ENCODE measurements at places on chromosomes 12 and 14.

- DNase-seq, result no peak
These were observed 234.2 kb downstream of the CRADD start for GRCh38 chr12:93911396-93911795.

DNA sequence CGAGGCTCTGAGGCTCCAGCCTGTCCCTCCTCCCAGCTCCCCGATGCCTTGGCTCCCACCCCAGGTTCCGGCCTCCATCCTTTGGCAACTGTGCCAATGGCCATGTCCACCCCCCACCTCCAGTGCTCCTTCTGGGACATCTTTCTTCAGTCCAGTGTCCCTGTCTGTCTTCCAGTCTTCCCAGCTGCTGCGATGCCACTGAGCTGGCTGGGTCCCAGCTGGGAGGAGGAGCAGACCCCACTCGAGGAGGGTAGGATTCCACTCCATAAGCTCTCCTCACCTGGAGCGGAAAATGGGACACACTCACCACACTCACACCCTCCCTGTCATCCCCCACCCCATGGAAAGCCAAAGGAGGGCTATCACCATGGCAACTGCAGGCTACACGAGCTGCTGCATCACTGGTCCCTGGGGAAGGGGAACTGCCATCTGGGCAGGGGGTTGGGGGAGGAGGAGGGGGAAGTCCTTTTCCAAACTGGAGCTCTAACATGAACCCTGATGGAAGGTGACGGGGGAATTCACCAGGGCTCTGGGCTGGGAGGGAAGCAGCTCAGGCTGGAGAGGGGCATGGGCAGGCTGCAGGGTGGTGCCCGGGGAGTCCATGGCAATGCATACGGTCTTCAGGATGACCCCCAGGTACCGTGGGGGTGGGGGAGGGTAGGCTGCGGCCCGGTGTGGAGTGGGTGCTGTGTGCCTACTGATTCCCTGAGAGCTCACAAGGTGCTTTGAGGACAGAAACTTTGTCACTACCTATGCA lies 94.3 kb downstream of the LRRC74A start:
- no peak for DNase-seq

DNA sequence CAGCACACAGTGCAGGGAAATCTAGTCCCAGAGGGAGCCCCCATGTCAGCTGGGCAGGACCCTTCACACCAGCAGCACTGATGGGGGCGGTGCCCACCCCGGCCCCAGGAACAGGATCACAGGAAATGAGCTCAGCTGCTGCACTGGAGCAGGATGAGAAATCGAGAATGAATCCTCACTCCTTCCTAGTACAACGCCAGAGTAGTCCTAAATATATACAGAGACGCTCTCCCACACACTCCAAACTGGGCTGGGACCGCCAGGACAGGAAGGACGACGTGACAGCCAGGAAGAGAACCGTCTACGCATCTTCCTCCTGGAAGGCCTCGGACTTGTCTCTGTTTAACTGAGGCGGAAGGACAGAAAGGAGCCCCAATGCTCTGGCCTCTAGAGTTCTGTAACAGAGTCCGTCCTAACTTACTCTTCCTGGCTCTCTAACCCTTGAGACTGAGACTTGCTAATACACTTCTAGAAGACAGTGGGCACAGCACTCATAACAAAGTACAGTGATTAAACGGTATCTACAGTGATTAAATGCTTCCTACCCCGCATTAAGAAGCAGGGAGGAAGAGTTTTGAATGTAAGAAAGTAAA lies 33.4 kb downstream of the CDC42BPB start:
- no peak for DNase-seq

- no peak for DNase-seq
These were observed 94.9 kb downstream of the DUSP16 start for GRCh38 chr12:12467688-12468261.

DNA sequence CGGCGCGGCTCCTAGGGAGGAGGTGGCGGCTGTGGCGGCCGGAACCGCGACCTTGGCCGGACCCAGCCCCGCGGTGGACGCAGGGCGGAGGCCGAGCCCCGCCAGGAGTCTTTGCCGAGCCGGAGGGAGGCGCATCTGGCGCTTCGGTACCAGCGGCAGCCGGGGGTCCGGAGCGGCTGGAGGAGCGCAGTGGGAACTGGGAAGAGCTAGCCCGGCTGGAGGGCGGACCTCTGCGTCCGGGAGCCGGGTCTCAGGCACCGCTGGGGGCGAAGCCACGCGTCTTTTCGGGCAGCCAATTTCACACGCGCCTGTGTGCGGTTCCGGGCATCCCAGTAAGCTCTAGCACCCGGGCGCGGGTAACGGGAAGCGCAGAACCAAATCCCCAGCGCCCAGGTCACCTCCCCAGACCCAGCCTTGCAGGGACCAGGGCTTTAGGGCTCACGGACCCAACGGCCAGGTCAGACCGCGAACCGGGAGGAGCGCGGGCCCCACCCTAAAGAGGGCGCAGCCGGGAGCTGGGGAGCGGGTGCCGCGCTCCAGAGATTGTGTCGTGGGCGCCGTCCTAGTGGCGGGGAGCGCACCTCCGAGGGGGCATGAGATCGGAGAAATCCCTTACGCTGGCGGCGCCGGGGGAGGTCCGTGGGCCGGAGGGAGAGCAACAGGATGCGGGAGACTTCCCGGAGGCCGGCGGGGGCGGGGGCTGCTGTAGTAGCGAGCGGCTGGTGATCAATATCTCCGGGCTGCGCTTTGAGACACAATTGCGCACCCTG lies 89.4 kb downstream of the GALNT8 start:
- no peak for DNase-seq

GRCh38 chr14:100037353-100037752 lies 27.9 kb upstream of the EVL start:
- DNase-seq, result no peak

GRCh38 chr14:49934646-49935045 lies 41.8 kb downstream of the ARF6 start:
- no peak for DNase-seq

- DNase-seq, result no peak
These were observed 215.5 kb downstream of the PIK3C2G start for GRCh38 chr12:18476861-18477260.

DNA sequence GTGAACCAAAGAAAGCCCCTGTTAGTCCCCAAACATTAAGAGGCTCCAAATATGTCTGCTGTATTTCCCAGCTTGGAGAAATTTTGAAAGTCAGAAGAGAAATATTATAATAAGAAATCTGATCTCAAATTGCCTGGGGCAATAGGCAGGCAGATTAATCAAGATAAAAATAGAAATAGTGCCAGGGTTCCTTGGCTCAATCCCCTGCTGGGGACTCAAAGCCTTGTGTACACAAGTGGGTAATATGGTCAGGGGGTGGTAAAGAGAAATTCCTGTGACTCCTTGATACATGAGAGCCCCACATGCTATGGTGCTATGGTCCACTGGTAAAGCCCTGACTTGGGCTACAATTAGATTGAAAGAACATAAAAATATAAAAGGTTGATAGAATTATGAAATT lies 41.3 kb upstream of the ARID2 start:
- DNase-seq, result no peak

- DNase-seq, result no peak
These were observed 2.4 kb downstream of the PRKD1 start for GRCh38 chr14:29925101-29925722.

DNA sequence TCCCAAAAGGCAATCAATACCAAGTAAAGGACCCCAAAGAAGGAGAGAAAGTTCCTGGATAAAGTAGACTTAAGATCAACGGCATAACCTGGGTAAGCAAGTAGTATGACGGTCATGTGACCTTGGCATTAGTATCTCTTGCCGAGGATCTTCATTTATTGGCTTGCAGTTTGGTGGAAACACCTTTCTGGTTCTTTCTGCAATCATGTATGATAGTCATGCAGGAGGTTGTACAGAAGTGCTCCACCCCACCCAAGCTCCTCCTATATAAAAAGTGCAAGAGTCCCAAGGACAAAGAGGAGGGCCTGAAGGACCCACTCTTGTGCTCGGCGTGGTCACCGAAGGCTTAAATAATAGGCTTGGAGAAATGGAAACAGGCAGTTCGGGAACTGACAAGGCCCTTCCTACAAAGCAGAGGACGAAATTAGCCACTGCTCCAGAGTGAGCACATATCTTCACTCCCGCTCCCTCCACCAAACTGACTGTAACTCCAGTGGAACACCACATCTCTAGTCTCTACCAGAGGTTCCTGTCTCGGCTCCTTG lies 750 bp downstream of the CS start:
- DNase-seq, result no peak

GRCh38 chr12:112479413-112479812 lies 60.7 kb downstream of the PTPN11 start:
- no peak for DNase-seq

- DNase-seq, result no peak
These were observed 32.7 kb upstream of the RIMBP2 start for GRCh38 chr12:130748786-130749185.

GRCh38 chr14:100393362-100393761 lies 70.2 kb downstream of the SLC25A47 start:
- no peak for DNase-seq

DNA sequence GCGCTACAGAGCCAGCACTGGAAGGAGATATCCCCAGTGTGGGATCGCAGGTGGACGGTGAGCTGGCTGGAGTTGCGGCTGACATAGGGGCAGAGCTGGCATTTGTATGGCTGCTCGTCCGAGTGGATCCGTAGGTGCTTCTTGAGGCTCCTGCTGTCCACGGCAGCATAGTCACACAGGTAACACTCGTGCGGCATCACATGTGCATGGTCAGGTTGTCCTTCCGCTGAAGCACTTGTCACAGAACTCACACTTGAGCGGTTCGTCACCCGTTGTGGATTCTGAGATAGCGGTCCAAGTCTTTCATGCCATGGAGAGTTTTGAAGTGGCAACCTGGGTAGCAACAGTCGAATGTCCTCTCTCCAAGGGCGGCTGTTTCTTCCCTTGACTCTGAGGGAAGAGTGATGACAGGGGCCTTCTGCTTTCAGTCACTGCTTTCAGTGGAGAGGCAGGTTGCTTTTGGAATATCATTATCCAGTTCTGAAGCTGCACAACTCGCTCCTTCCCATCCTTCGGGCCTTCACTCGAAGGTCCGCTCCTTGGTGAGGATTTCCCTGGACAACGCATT lies 37.0 kb upstream of the SAV1 start:
- no peak for DNase-seq

DNA sequence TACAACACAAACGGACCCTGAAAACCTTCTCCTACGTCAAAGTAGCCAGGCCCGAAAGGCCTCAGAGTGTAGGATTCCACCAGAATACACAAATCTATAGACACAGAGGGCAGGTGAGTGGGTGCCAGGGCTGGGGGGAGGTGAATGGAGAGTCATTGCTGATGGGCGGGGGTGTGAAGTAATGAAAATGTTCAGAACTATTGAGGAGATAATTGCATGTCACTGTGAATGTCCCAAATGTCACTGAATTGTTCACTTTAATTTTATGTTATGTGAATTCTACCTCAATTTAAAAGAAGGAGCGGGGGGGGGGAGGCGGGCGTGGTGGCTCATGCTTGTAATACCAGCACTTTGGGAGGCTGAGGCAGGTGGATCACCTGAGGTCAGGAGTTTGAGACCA lies 36.0 kb downstream of the P2RX4 start:
- DNase-seq, result no peak

- no peak for DNase-seq
These were observed 19.7 kb upstream of the PPP1R1A start for GRCh38 chr12:54608156-54608555.

All from HuH-7.5 (cell line).